Activated B cell treated with CpG ODN at 0.5 μM for 24 hours (primary cell): ENCODE measurements at places on chromosomes 2 and 18. TPM values are rescaled to one million over a fixed set of nuclear protein-coding genes. Genes with fewer than 3 reads are reported as not detected.
A peak's percentile ranks its signal among the peaks of the same experiment; 100 is the strongest.

DNA sequence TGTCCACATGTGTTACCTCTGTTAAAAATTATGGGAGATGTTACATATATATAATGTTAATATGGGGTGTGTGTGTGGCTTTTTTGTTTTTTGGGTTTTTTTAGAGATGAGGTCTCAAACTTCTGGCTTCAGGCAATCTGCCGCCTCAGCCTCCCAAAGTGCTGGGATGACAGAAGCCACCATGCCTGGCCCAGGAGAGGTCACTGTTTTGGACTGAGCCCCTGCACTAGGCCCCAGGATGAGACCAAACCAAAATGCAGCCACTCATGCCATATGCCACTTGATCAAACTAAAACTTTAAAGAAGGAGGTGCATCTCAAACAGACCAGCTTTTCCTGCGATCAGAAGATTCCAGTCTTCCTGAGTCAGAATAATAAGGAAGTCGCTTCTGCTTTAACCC, 2.5 kb downstream of the ADI1 start:
- H3K4me1 ChIP-seq = peaks cover 35% of the 10 kb centered on the region
- no peak overlapping the region for H3K27ac ChIP-seq
- H3K27me3 ChIP-seq = no peaks in the 10 kb centered on the region
- peaks cover 44% of the 10 kb centered on the region for H3K36me3 ChIP-seq
- DNase-seq = no peak
- H3K4me3 ChIP-seq = no peak overlapping the region

Gene HOXD13
- not detected in 2 replicates for total RNA-seq

Gene CCL20
- not detected in 2 replicates for total RNA-seq

- H3K4me1 ChIP-seq = peaks cover 46% of the 10 kb centered on the region
- no peak for DNase-seq
- H3K4me3 ChIP-seq = peak overlapping the region; percentile 46
- H3K27ac ChIP-seq = peak overlapping the region; percentile 85
Measured at GRCh38 chr2:145687442-145688134, 1167.7 kb upstream of the ZEB2 start.

DNA sequence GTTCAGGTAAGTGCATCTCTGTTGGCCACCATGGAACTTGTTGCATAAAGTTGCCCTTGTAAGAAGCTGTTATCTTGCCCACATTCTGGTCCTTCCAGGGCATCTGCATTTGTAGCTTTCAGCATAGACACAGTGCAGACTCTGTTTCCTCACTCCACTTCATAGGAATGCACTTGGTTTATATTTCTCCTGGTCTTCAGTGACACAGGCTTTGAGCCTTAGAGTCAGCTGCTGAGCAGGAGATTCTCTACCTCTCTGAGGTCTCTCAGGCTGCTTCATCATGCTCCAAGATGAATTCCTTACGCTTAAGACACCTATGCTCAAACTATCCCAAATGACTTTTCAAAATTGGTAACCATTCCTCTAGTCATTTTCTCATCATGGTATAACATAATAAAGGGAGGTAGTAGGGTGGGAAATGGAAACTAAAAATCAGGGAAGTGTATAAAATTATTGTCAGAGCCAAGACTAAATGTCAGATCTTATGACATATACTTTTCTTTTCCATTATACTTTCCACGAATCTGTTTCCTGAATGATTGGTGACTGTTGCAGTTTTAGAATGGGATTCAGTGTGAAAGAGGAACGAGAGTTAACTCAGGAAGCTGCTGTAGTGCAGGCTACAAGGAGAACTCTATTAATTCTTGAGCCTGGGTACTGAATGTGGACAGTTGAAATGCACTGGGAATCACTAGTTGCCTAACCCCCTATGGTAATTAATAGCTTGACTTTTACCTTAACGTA, 72.0 kb downstream of the GALNT1 start:
- no peak overlapping the region for H3K4me3 ChIP-seq
- H3K4me1 ChIP-seq = peaks cover 18% of the 10 kb centered on the region
- H3K27ac ChIP-seq = peak overlapping the region; percentile 25

GRCh38 chr18:69755041-69755440, 192.6 kb downstream of the CD226 start:
- H3K27me3 ChIP-seq = no peaks in the 10 kb centered on the region
- H3K27ac ChIP-seq = no peak overlapping the region
- no peak for DNase-seq
- H3K4me1 ChIP-seq = no peaks in the 10 kb centered on the region

Gene DSG3
- total RNA-seq = not detected in 2 replicates

DNA sequence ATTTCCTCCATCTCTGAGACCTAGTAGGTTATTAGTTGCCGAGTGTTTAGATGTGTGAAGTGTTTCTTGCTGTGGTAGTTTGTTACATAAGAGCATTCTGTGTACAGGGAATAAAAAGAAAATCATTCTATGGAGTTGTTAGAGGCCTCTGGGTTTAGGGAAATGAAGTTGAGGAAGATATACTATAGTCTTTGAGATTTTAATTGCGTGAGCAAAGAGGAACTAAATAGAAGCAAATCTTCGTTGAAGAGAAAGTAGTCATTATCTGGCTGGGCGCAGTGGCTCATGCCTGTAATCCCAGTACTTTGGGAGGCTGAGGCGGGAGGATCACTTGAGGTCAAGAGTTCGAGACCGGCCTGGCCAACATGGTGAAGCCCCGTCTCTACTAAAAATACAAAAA, 19.0 kb downstream of the USP39 start:
- H3K27ac ChIP-seq = no peak overlapping the region
- no peaks in the 10 kb centered on the region for H3K27me3 ChIP-seq
- no peak overlapping the region for H3K4me3 ChIP-seq
- DNase-seq = no peak

Gene GALR1
- total RNA-seq = not detected in 2 replicates

DNA sequence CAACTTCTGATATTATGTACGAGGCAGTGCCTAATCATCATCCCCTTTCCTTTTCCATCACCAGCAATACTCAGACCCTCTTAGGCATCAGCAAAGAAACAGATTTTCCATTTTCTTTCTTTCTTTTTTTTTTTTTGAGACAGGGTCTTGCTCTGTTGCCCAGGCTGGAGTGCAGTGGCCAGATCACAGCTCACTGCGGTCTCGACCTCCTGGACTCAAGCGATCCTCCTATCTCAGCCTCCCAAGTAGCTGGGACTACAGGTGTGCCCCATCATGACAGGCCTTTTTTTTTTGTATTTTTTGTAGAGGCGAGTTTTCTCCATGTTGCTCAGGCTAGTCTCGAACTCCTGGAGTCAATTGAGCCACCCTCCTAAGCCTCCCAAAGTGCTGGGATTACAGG, 5.9 kb upstream of the OLA1 start:
- H3K4me3 ChIP-seq = no peak overlapping the region
- no peaks in the 10 kb centered on the region for H3K36me3 ChIP-seq
- no peak for DNase-seq
- no peak overlapping the region for H3K27ac ChIP-seq
- H3K27me3 ChIP-seq = peaks cover 2% of the 10 kb centered on the region

DNA sequence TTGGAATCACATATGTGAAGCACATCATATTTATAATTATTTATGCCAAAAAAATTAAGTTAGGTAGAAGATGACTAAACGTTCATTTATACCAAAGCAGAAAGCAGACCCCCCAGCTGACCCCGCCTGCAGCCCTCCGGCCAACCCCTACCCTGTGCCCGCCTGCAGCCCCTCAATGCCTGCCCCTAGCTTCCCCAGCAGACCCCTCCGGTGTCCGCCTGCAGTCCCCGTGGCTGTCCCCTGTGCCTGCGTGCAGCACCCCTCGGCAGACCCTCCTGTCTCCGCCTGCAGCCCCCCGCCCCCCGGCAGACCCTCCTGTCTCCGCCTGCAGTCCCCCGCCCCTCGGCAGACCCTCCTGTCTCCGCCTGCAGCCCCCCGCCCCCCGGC, 136.2 kb downstream of the NFATC1 start:
- H3K36me3 ChIP-seq = peaks cover 35% of the 10 kb centered on the region
- DNase-seq = no peak
- peaks cover 4% of the 10 kb centered on the region for H3K4me1 ChIP-seq
- H3K27me3 ChIP-seq = no peaks in the 10 kb centered on the region
- no peak overlapping the region for H3K27ac ChIP-seq
- H3K4me3 ChIP-seq = no peak overlapping the region

DNA sequence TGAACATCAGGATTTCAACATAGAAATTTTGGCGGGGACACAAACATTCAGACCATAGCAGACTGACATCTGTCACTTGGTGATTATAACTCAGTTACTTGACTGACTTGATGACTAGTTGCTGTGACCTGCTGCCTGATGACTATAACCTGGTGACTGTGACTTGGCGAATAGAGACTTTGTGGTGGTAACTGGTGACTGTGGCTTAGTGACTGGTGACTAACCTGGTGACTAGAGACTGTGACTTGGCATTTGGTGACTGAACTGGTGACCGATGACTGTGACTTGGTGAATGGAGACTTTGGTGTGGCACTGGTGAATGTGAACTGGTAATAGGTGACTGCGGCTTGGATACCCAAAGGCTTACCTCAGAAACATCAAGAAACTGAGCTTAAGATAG, 563.1 kb upstream of the FAM98A start:
- H3K27ac ChIP-seq = no peak overlapping the region
- H3K4me3 ChIP-seq = no peak overlapping the region
- H3K4me1 ChIP-seq = no peaks in the 10 kb centered on the region
- no peak for DNase-seq
- H3K36me3 ChIP-seq = no peaks in the 10 kb centered on the region

DNA sequence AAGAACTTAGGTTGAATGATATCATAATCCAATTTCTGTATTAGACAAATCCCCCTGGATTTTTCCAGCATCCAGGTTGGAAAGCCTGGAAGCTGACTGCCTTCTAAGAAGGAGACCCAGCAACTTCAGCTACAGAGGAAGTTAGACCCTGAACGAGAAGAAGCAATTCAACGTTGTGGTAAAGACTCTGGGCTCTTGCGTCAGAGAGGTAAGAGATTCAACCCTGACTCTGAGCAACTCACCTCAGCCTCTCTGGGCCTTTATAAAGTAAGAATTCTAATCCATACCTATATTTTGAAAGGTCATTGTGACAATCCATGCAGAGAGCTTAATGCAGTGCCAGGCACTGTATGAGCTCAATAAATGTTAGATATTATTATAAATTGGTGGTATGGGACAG, 9.7 kb downstream of the E2F6 start:
- H3K4me3 ChIP-seq = no peak overlapping the region
- no peak for DNase-seq
- no peaks in the 10 kb centered on the region for H3K4me1 ChIP-seq
- no peak overlapping the region for H3K27ac ChIP-seq
- peaks cover 31% of the 10 kb centered on the region for H3K36me3 ChIP-seq

- peaks cover 28% of the 10 kb centered on the region for H3K4me1 ChIP-seq
- no peak overlapping the region for H3K27ac ChIP-seq
- DNase-seq = no peak
- H3K4me3 ChIP-seq = no peak overlapping the region
Measured at GRCh38 chr2:47078541-47079482, 76.3 kb downstream of the STPG4 start.

- H3K4me1 ChIP-seq = no peaks in the 10 kb centered on the region
- no peak overlapping the region for H3K4me3 ChIP-seq
- DNase-seq = no peak
- H3K36me3 ChIP-seq = no peaks in the 10 kb centered on the region
- peaks cover 26% of the 10 kb centered on the region for H3K27me3 ChIP-seq
Measured at GRCh38 chr2:68937346-68938055, 15.2 kb downstream of the GKN2 start.

GRCh38 chr18:48545757-48546321, 7.0 kb downstream of the CTIF start:
- no peak overlapping the region for H3K4me3 ChIP-seq
- DNase-seq = no peak
- no peak overlapping the region for H3K27ac ChIP-seq

Gene PCARE
- total RNA-seq = not detected in 2 replicates
